ENCODE measurements at places on chromosomes 5 and 9.

DNA sequence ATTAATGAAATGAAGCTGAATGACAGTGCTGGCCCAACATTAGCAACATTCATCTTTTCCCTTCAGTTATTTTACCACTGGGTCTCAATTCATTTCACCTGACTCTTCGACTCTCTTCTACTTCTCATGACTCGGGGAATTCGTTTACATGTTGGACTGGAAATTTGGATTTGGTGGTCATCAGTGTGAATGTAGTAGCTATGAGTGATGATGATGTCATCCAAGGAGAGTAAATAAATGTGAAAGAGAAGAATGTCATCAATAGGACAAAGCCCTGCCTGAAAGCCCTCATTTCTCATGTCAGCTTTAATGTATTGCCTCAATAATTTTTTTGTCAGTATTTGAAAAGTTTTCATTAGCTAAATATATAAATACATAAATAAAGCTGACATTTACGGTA lies 21.9 kb upstream of the CFAP95 start:
- no peak for DNase-seq

GRCh38 chr5:170885256-170885655 lies 23.4 kb downstream of the RANBP17 start:
- DNase-seq: no peak

- no peak for DNase-seq
Observed at GRCh38 chr5:80874162-80874561, 86.0 kb upstream of the RASGRF2 start.

GRCh38 chr9:68996462-68996861 lies 17.5 kb downstream of the PRKACG start:
- no peak for DNase-seq

DNA sequence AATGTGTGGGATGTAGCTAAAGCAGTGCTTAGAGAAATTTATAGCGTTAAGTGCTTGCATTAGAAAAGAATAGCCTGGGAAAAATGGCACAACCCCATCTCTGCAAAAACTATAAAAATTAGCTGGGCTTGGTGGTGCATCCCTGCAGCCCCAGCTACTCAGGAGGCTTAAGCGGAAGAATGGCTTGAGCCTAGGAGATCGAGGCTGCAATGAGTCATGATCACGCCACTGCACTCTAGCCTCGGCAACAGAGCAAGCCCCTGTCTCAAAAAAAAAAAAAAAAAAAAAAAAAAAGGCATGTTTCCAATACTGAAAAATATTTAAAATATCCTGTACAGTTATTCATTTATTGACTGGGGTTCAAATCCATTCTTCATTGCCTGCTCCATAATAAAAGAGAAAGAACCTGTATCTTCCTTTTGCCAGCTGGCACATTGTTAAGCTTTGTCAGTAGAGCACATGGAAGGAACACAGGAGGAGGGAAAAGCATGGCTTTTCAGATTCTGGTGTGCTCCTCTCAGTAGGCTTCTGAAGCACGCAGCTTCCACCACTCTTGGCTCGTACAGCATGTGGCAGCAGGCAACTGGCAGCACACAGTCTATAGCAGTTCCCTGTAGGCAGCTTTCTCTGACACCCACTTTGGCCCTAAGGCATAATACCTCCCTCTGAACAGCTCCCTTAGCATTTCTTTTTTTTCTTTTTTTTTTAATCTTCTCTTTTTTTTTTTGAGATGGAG lies 73.5 kb downstream of the TRIM36 start:
- no peak for DNase-seq

- DNase-seq: no peak
Observed at GRCh38 chr9:106622164-106622487, 240.8 kb upstream of the ZNF462 start.

- no peak for DNase-seq
Observed at GRCh38 chr5:135458921-135459331, 6.8 kb upstream of the TIFAB start.

DNA sequence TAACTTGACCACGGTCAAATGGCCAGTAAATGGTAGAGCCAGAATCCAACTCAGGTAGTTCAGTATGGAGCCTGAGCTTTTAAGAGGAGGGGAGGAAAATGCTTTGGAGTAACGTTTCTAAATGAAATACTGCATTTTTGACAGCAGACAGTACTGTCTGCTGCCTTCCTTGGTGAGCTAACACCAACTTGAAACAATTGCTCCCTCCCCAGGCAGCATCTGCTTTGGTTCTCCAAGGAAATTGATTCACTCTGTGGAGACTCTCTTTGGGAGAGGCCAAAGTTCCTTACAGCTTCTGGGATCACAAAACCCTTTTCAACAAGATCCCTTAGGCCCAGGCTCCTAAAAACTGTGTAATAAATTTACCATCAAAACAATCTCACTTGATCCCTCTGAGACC lies 75.2 kb upstream of the SSBP2 start:
- no peak for DNase-seq

GRCh38 chr9:90921104-90921503 lies 119.5 kb downstream of the SYK start:
- no peak for DNase-seq

DNA sequence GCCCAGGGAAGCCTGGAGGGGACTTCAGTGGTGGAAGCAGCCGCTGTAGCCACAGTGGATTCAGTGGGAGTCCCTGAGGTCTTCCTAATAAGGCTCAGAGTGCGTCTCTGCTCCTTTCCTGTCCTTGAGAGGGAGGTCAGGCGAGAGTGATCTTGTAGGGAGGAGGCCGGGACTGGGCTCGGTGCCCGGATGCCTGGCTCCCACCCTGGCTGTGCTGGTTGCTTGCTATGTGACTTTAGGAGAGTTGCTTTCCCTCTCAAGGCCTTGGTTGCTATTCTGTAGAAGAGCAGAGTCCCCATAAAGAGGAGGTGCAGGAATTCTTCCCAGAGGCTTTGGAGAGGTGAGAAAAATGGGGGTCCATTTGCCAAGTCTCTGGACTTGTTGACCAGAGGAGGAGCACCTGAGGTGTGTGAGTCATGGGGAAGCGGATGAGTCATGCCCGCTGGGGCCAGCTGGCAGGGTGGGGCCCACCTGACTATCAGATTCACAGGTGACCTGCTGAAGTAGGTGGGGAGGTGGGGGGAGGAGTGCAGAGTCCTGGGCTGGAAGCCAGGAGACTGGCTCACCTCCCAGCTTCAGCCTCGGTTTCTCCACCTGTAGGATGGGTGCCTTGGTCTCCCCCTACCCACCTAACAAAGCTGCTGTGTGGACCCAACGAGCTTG lies 13.8 kb downstream of the GSN start:
- no peak for DNase-seq

DNA sequence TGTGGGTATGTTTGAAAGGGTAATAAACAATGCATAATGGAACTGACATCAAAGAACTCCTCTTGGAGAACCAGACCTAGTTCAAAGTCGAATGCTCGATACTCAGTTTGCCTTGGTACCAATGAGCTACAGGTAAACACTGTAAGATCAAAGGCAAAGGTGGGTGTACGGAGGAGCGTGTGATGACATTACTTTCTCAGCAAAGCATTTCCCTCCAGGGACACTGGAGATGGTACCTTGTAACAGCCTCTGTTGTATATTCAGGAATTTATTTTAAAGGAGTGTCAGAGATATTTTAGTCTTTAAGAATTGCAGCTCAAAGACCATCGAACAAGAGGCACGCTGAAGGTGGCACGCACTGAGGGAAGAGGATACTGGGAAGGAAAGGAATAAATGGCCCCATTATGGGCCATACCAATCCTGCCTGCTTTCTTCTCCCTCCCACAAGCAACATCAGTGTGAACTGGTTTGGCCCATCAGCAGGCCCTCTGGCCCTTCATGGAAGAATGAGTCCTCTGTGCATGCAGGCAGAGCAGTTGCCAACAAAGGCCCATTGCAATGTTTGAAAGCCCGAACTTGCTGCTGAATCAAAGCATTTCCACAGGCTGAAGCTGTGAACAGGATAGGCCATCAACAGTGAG lies 410.2 kb downstream of the ACTL7B start:
- no peak for DNase-seq

DNA sequence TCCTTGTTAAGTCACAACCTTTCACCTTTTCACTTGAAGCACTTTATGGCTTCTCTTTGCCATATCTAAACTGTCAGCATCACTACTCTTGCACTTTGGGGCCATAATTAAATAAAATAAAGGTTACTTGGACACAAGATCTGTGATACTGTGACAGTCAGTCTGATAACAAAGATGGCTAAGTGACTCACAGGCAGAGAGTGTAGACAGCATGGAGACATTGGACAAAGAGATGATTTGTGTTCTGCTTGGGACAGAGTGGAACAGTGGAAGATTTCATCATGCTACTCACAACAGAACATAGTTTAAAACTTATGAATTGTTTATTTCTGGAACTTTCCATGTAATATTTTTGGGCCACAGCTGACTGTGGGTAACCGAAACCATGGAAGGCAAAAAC lies 81.7 kb upstream of the SMC5 start:
- no peak for DNase-seq

GRCh38 chr9:105396901-105397300 lies 50.9 kb upstream of the FSD1L start:
- no peak for DNase-seq

DNA sequence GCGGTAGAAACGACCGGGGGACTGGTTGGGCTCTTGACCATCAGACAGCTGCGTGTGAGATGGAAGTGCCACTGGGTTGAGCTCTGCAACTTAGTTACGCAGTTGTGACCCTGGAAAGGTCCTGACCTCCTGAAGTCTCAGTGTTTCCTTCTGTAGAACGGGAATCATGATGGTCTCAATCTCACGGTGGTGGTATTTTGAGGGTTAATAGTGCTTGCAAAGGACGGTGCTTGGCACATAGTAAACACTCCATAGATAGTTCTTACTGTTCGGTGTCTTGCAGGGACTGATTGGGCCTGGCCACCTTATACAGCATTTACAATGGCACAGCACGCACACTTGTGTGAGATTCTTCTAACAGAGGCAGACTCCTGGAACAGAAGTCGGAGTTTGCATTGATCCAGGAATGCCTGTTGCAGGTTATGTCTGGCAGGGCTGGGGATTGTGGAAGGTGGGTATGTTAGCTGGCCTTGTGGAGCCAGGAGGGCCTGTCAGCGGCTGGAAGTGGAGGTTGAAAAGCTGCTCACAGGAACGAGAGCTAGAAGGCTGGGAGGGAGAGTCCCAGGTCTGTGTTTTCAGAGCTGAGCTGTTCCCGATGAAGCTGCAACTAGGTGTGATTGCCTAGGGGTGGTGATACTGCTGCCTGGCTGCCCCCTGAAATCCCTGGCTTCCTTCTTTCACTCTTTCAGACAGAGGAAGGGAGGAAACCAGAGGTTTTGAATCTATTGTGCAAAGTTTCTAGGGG lies 962 bp upstream of the TXN start:
- DNase-seq: no peak

- no peak for DNase-seq
Observed at GRCh38 chr5:54947187-54947586, 38.2 kb downstream of the ESM1 start.

GRCh38 chr9:119369680-119370366 lies 588 bp upstream of the BRINP1 start:
- DNase-seq: no peak

GRCh38 chr5:151667083-151667482 lies 19.6 kb downstream of the SPARC start:
- DNase-seq: no peak

DNA sequence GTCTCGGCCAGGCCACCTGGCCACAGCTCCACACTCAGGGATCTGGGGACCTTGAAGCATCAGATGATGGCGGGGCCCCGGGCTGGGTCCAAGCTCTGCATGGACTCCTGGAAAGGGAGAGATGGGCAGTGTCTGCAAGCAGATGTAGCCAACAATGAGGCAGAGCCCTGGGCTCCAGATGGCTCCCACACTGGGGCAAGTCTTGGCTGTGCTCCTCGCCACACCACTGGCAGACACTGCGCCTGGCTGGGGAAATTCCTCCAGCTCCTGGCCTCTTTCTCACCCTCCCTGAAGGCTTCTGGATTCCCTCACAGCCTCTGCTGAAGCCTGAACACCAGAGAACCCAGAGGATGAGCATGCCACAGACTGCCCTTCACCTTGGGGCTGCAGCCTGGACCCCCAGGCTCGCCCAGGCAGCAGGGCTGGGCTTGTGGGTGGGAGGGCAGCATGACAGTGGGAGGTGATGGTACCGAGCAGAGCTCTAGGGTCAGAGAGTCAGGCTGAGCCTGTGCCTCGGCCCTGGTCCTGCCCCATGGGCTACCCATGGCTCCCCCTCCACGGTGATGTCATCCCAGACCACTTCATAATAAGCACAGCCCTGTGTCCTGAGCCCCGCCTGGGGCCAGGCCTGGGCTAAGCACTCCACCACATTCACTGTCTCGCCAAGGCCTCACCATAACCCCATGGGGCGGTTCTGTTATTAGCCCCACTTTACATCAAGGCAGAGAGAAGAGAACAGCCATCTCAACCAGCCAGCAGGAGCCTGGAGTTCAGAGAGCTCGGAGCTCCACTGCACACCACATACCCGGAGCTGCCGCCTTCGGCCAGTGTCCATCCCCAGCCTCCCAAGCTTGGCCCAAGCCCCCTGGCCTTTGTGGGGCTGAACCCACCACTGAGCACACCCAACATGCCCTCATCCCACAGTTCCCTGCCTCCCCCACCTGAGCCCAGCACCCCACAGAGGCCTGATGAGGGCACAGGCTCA lies 62.2 kb upstream of the ADAMTS2 start:
- DNase-seq: no peak

DNA sequence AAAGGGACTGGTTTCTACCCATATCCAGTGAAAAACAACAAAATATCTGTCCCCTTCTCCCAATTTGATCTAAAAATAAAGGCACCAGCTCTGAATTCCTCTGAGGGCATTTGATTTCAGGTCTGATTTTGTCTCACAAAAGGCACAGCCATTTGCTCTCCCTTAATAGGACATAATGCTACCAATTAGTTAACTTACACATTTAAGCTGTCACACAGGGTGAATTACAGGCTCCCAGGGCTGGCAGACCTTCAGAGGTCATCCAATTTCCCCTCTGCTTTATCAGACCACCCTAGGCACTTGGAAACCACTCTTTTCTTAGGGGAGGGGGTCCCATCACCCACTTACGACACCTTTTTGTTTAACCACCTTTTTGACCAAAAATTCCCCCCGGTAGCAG lies 319.9 kb downstream of the SPOCK1 start:
- DNase-seq: no peak

GRCh38 chr9:8364026-8364752 lies 564.6 kb upstream of the DMAC1 start:
- no peak for DNase-seq

- DNase-seq: no peak
Observed at GRCh38 chr9:77510666-77511065, 137.5 kb downstream of the GNA14 start.

DNA sequence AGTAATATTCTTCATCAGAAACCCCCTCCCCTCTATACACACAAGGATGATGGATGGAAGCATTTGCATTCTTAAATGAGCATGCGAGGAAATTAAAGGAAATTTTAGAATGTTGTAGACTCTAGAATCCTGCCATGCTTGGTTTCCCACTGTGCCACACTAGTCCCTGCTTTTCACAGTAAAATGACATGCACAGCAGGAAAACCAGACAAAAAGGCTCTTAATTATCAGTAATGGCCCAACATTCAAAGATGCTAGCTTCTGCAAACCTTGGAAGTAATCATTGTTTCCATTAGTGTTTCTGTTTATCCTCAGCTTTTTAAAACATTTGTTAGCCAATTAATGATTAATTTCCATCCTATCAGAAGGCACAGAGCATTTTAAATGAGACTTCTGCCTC lies 255.8 kb downstream of the SLCO4C1 start:
- no peak for DNase-seq
